Activated naive CD8-positive, alpha-beta T cell treated with anti-CD3 and anti-CD28 coated beads, Interleukin-2, amount 10 ng/mL, durations not matched to agents 7 days and 5 days (primary cell): ENCODE measurements at places on chromosomes 1 and 21. TPM values are rescaled to one million over a fixed set of nuclear protein-coding genes. Genes with fewer than 3 reads are reported as not detected.
A peak's percentile ranks its signal among the peaks of the same experiment; 100 is the strongest.

DNA sequence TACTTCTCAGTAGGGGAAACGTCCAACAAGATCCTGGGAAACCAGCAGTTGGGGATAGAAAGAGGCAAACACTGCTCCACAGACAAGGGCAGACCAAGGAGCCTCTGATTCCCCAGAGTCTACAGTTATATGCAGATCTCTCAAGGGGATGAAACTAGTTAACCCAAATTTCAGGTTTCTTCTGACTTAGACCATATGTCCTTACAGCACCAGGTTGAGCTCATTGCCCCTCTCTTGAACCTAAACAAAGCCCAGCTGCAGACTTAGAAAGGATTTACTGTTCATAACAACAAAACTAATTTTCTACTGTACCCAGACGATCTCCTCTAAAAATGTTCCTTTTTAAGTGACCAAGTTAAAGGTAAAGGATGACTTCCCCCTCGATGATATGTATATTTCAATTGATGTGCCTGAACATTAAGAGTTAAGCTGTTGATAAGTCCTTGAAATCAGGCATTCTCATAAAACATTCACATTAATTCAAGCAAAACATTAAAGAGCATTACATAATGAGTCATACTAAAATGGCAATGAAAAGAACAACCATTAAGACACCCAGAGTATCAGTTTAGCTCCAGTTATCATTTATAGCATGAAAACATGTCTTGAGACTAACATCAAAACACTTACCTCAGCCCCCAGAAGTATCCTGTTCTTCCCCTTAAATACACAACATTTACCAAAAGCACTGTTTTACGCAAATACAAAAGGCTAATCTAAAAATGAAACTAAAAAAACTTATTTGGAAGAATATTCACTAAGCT is 24.1 kb downstream of the SMYD3 start:
- H3K4me3 ChIP-seq, result peak overlapping the region; percentile 16
- peaks cover 1% of the 10 kb centered on the region for H3K36me3 ChIP-seq

GRCh38 chr21:31198575-31198974 is 145.5 kb downstream of the TIAM1 start:
- DNase-seq, result no peak
- no peak overlapping the region for H3K4me3 ChIP-seq
- peaks cover 3% of the 10 kb centered on the region for H3K36me3 ChIP-seq
- no peak overlapping the region for H3K27ac ChIP-seq

DNA sequence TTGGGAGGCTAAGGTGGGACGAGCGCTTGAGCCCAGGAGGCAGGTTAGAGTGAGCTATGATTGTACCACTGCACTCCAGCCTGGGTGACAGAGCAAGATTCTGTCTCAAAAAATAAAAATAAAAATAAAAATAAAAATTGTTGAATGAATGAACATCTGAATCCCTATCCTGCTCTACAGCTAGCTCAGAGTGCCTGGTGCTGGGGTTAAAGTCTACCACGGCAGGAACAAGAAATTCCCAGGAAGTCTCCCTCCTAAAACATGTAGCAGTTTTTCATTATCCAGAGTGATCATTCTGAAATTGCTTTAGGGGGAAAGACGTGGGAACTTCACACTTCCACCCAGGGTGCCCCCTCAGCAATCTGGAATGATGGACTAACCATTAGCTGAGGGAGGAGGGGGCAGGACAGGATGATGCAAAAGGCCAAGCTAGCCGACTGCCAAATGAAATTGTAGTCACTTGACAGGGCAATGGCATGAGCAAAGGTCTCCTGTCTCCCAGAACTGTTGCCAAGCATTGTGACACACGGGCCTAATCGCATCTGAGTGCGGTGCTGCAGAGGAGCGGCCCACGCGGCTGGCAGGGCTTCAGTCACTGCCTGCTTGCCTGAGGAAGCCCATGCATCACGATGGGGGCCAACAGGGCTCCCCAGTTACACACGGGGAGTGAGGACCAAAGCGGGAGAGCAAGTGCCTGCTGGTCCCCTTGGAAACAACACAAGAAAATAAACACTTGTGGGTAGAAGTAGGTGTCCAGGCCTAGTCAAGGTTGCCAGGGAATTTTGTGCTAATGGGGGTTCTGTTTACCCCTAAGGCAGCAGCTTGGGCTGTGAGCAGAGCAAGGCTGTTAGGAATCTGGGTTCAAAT is 85.7 kb downstream of the NENF start:
- H3K27ac ChIP-seq, result no peak overlapping the region
- no peaks in the 10 kb centered on the region for H3K36me3 ChIP-seq

DNA sequence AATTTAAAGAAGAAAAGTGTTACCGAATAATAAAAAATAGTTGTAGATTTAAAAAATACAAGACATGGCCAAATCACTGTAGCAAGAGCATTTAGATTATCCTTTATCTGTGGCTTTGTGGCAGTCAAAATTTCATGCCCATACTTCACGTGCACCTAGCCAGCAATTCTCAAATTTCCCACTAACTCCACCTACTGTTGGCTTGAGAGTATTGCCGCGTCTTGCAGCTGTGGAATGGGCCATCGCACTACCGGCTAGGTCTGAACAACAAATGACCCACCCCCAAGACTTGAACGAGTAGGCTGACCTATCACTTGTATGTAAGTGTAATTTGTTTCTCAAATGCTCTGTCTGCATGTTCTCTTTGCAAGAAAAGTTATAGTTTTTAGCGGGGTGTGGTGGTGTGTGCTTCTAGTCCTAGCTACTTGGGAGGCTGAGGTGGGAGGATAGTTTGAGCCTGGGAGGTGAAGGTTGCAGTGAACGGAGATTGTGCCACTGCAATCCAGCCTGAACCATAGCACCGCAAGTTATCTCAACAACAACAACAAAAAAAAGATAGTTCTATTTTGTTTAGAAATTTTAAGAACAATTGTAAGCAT is 4.1 kb downstream of the KRTAP13-4 start:
- no peak overlapping the region for H3K4me3 ChIP-seq
- H3K4me1 ChIP-seq, result no peaks in the 10 kb centered on the region
- H3K36me3 ChIP-seq, result no peaks in the 10 kb centered on the region

The S100A3 gene
- not detected for total RNA-seq
